GM12892 (cell line): ENCODE measurements at places on chromosomes 12 and 14.

DNA sequence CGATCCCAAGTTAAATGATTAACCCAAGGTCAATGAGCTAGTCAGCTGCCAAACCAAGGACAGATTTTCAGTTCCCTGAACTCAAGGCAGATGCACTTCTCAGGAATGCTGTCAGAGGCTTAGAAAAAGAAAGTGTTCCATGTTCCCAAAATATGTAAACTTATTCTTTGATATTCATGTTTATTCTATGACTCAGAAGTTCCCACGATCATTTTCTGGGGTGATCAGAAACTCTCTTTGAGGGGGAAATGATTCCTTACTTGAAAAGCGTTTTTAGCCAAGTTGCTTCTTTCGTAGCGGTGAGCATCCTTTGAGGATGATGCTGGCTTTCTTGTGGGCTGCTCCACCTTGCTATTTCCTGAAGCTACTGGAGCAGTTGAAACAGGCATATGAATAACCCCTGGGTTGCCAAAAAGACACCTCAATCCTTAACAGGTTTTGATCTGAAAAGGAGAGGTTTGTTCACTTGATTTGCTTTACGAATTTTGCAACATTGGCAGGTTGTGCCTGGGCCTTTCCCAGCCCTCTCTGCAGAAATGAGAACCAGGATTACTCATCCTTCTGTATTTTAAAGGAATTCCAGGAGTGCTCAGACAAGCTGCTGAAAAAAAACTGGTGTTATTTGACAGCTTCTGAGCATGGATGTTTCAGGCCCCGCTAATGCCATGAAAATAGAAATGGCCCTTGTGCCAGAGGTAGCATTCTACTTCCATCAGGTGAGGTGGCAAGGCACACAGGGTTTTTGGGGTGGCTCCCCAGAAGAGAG, 121.4 kb upstream of the HIF1A start:
- DNase-seq = no peak

- DNase-seq = no peak
Observed at GRCh38 chr12:44465139-44465538, 411.0 kb downstream of the NELL2 start.

DNA sequence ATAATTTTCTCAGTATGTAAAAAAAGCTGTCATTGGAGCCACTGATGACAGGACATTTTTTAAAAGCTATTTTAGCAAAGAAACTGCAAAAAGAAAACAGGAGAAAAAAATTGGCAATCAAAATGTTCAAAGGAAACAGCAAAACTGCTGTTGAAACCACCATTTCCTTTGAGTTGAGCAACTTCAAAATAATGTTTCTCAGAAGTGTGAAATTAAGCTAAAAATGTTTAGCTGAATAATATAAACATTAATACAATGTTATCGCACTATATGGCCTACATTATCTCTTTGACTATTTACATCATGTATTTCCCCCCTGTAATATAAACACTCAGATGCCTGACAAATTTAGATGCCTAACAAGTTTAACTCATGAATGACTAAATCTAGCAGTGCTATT, 23.4 kb upstream of the GLIPR1 start:
- no peak for DNase-seq

- DNase-seq = no peak
Observed at GRCh38 chr14:104393199-104393897, 186.2 kb upstream of the C14orf180 start.

DNA sequence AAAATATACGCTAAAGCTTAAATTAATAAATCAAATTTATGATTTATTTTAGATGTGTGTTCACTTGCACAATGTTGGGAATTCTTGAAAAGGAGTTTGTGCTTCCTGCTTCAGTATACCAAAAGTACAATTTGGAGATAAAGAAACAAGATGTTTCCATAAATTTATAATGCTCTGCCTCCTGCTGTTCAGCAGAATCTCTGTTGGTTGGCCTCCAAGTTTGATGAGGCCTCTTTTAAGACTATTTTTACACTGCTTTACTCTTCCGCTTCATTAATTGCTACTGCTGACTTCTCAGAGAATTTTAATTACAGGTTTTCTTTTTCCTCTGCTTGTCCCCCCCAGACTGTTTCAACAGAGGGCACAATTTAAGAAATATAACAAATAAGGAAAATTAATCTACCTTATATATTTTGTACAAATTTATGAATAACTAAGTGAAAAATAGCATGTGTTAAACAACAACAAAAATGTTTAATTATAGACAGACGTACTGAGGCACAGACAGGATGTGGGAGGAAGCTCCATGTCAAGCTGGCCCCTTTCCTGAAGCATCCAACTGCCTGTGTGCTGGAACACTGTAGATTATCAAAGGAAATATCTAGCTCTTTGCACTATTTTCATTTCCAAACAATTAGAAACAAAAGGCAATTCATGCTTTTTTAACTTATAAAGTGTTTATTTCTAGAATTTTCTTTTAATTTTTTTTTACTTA, 83.9 kb downstream of the PIK3C2G start:
- no peak for DNase-seq

GRCh38 chr12:14833952-14834351, 9.4 kb downstream of the ART4 start:
- no peak for DNase-seq

DNA sequence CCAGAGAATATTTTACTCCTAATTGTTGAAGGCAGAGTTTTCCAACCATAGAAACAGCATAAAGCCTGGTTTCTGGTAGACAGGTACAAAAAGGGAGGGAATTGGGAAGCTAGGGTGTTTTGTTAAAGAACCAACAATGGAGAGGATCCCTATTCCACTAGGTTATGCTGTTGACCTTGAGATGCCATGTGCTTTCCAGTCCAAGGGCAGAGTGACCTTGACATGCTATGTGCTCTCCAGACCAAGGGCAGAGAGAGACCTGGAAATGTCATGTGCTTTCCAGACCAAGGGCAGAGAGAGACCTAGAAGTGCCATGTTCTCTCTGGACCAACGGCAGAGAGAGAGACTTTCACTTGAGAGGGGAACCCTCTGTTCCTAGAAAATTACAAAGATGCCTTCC, 1043.8 kb upstream of the FBXO33 start:
- no peak for DNase-seq

GRCh38 chr12:42332301-42333285, 6.6 kb downstream of the PPHLN1 start:
- no peak for DNase-seq

DNA sequence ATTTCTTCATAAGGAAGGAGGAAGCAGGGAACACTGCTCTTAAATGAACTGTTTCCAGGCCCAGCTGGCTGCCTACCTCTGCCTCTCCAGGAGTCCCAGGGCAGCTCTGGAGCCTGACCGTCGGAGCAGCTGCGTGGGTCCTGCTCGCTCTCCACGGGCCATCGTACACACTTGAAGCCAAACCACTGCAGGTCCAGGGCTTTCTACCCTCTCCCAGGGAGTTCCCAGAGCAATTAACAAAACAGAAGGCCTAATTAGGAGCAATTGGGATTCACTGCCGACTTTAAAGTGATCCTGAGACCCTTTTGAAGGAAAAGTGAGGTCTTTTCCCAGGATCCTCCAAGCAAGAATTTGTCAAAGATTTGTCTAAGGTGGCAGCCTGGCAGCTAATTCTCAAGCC, 76.9 kb downstream of the OTX2 start:
- no peak for DNase-seq

DNA sequence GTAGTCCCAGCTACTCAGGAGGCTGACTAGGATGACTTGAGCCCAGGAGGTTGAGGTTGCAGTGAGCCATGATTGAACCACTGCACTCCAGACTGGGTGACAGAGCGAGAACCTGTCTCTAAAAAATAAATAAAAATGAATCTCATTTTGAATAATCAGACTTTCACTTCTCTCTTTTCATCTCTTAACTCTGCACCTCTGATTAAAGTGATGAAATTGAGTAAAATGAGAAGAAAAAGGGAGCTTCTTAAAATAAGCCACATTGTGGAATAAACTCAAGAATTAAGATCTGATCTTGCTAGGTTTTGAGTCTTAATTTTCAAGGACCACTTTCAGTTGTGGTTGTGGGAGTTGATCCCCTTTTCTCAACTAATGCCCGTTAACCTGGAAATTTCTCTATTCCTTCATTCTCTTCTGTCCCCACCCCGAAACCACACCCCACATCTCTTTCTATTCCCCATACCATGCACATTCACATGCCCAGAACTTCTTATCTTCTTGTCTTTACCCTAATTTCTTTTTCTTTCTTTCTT, 70.9 kb upstream of the ETV6 start:
- DNase-seq = no peak

- DNase-seq = peak; percentile 38
Observed at GRCh38 chr14:52961060-52961639, 10.3 kb upstream of the FERMT2 start.

DNA sequence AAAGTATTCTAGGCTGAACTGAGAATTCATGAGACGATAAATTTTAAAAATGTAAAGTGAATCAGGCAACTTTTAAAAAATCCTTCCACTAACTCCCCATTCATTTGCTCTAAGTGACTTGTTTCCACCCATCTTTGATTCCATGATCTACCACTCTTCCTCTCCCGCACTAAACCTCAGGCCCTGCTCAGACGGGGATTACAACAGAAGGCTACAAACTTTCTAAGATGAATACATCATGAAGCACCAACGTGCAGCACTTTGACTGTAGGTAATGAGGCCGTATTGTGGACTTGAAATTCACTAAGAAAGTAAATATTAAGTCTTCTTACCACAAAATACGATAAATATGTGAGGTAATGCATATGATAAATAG, 30.0 kb downstream of the TMEM132D start:
- no peak for DNase-seq

GRCh38 chr12:121626853-121627640, 717 bp downstream of the ORAI1 start:
- DNase-seq = no peak

DNA sequence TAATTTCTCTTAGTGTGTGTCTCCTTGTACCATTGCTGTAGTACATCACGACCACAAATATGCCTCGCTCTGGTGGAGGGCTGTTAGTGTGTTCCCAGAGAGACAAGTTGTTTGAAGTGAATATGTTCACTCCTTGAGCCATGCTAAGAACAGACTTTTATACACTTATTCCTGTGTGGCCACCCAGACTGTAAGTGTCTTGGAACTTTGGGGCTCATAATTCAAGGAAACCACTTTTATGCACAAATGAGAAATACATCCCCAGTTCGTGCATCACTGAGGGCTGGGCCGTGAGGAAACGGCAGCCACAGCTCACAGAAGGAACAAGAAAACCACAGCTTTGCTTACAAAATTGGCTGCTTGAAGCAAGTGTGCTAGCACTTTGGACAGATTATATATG, 362.2 kb upstream of the DDHD1 start:
- no peak for DNase-seq
